ENCODE measurements at places on chromosomes 2 and 18.

DNA sequence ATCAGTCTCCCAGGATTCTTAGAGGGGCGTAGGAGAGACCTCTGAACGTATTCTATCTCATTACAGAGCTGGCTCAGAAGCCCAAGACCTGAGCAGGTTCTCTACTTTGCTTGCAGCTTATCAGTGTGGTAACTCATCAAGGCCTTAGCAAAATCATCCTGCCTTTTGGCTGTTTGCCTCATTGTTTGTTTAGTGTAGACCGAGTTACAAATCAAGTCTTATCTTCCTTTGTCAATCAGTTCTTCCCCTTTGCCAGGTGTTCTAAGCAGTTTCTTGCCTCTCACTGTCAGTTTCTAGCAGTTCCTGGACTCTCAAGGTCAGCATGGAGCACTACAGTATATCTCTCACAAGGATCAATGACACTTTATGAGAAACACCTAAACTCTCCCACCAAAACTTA lies 30.9 kb upstream of the NAB1 start:
- no peak for DNase-seq

- no peak for DNase-seq
Observed at GRCh38 chr2:673615-674320, 3.4 kb downstream of the TMEM18 start.

DNA sequence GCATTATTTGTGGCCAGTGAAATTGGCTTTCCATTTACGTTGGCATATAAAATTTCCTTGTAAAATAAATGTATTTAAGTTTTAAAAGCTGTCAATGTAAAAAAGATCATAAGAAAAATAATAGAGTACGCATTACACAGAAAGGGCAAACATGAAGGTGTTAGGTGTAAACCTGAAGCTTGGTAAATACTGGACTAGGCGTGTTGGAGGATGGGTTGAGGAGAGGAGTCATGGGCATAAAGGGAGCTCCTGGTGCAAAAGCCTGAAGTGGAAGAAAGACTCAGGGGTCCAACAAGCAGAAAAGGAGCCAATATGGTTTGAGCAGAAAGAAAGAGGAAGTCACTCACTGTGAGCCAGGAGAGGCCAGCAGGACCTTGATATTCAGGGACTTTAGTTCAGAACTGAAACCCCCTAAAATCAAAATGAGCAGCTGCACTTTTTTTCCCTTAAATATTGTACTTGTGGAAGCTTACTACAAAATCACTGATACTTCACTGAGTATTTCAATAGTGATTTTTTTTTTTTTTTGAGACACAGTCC lies 24.4 kb downstream of the SP5 start:
- no peak for DNase-seq

DNA sequence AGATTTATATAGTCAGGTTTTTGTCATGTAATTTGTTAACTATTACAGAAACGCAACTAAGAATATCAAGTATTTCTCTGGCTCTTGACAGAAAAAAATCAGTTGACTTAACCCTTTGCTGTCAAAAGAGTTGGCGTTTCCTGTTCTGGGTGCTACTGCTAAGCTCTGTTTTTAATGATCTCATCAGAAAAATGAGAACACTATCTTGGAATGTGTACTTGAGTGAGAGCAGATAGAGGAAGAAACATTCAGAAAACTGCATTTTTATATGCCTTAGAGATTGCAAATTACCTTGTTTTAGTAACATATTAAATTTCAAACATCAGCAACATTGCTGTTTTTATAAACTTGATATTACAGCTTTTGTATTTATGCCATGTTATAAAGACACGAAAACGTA lies 297.9 kb downstream of the RDH14 start:
- no peak for DNase-seq

GRCh38 chr2:148614014-148614321 lies 30.6 kb upstream of the EPC2 start:
- no peak for DNase-seq

DNA sequence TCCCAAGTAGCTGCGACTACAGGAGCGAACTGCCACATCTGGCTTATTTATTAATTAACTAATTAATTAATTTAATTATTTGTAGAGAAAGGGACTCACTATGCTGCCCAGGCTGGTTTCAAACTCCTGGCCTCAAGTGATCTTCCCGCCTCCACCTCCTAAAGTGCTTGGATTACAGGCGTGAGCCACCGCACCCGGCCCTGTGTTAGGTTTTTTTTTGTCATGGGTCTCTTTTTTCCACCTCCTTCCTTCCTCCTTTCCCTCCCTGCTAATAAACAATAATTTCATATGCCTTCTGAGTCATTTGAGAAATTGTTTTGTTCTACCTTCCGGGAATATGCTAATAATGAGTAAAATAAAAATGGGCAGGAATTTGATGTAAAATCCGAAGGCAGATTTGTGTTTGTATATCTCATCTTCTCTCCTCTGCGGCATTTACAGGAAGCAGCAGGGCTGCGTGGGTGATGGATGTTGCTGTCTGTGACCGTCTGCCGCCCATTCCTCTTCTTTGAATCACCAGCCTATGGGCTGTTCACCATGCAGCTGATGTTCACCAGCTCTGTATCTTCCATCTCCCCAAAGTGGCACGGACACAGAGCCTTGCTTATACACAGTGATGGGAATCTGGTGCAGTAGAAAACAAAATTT lies 89.9 kb downstream of the ACSL3 start:
- DNase-seq: no peak

GRCh38 chr18:76471593-76471992 lies 23.4 kb downstream of the ZNF516 start:
- DNase-seq: no peak

DNA sequence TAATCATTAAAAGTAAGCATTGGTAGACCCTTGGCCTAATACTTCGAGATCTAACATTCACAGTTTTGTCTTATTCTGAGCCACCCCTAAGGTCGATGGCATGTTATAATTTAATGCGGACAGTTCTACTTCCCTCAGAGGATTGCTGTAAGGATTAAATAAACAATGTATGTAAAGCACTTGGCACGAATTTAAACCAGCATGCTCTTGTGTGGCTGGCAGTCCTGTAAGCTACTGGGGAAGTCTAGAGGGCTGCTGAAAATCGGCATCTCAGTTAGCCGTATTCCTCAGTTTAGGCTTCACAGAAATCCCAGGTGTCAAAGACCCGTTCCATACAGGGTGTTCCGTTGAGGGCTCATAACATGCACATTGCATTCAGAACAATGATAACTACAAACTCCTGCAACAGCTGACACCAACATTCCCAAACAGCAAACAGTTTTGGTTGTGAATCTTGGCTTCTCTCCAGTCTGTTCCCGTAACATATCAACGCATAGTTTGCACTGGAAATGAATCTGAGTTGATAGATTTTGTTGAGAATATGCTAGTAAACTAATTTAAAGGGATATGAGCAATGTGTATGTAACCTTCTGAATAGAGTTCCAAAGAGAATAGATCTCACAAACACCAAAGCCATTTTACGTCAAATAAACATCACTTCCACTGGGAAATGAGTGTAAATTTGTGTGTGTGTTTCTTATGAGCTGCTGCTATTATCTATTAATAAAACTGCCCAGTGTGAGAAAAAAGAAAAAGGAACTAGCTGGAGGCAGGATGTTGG lies 52.2 kb upstream of the ACKR3 start:
- DNase-seq: no peak

DNA sequence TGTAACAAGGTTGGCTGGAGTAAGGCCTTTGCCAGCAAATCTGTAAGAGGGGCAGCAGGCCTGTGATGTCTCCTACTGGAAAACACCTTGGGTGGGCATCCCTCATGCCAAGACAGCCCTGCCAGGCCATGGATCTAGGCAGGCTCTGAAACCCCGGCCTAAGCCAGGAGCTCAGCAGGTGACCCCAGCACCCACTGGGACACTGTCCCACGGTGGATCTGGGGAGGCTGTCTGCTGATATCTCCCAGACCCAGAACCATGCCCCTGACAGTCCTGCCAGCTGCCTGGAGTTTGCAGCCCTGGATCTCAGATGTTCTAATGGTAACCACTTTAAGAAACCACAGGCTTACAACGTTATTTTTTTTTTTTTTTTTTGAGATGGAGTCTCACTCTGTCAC lies 117.7 kb downstream of the ZNF516 start:
- DNase-seq: no peak

GRCh38 chr2:29733965-29734364 lies 187.4 kb downstream of the ALK start:
- no peak for DNase-seq

DNA sequence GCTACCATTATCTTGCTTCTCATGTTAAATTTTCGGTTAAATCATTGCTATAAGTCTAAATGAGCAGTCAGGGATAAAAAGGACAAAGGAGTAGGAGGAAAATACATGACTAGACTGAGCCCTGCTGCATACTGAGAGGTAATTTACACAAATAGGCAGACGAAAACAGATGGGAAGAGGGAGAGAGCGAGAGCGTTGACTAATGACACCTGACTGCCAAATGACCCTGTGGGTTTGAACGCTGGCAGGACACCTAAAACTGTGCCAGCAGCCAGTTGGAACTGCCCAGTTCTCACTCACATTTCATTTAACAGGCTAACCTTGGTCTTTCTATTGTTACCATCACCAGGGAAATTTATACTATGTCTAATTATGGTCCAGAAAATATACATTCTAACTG lies 978.2 kb downstream of the CPS1 start:
- DNase-seq: no peak

- DNase-seq: no peak
Observed at GRCh38 chr18:1006304-1006703, 101.6 kb downstream of the ADCYAP1 start.

DNA sequence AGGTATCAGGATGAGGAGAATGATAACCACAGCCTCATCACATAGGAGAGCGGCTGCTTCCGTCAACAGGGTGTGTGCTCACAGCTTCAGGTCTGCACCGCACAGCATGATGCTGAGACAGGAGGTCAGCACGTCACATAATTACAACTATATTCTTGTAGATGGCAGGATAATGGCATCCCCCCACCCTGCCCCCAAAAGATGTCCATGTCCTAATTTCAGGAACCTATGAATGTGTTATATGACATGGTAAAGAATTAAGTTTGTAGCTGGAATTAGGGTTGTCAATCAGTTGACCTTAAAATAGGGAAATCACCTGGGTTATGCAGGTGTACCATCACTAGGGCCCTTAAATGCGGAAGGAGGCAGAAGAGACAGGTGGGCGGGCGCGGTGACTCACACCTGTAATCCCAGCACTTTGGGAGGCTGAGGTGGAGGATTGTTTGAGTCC lies 73.9 kb downstream of the ARL4C start:
- DNase-seq: peak; percentile 51

DNA sequence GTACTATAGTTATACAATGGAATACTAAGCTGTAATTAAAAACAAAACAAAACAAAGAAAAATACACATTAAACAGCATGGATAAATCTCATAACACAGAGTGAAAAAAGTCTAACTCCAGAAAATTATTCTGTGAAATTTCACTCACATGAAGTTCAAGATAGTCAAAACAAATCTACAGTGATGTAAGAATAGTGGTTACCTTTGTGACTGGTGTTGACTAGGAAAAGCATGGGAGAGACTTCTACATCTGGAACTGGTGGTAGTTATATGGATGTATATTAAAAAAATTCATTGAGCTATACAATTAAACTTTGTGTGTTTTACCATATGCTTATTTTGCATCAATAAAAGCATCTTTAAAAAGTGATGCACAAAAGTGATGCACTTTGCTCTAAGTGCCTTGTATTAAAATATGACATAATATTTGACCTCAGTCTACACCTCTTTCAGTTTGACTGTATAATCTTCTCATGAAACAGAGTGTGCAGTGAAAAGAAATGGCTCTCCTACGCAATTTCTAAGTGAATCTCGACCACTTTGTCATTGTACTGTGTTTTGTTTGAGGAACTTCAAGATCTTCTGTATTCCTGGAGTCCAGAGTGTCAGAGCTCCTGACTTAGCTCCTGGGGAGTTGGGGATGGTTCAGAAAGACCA lies 28.0 kb downstream of the STAT4 start:
- DNase-seq: no peak

- DNase-seq: no peak
Observed at GRCh38 chr18:9803063-9803697, 82.6 kb upstream of the TXNDC2 start.

GRCh38 chr2:49914281-49914680 lies 760.0 kb upstream of the FSHR start:
- no peak for DNase-seq

- DNase-seq: no peak
Observed at GRCh38 chr2:238315031-238315595, 5.2 kb upstream of the TRAF3IP1 start.

- DNase-seq: no peak
Observed at GRCh38 chr18:55706898-55707297, 118.9 kb upstream of the TCF4 start.

- DNase-seq: no peak
Observed at GRCh38 chr2:49153252-49153651, 1.1 kb downstream of the FSHR start.

- no peak for DNase-seq
Observed at GRCh38 chr18:77066689-77067088, 65.9 kb downstream of the MBP start.
